ENCODE measurements at places on chromosomes 12 and 14.

- no peak for DNase-seq
Observed at GRCh38 chr14:101873991-101874390, 90.4 kb upstream of the DYNC1H1 start.

DNA sequence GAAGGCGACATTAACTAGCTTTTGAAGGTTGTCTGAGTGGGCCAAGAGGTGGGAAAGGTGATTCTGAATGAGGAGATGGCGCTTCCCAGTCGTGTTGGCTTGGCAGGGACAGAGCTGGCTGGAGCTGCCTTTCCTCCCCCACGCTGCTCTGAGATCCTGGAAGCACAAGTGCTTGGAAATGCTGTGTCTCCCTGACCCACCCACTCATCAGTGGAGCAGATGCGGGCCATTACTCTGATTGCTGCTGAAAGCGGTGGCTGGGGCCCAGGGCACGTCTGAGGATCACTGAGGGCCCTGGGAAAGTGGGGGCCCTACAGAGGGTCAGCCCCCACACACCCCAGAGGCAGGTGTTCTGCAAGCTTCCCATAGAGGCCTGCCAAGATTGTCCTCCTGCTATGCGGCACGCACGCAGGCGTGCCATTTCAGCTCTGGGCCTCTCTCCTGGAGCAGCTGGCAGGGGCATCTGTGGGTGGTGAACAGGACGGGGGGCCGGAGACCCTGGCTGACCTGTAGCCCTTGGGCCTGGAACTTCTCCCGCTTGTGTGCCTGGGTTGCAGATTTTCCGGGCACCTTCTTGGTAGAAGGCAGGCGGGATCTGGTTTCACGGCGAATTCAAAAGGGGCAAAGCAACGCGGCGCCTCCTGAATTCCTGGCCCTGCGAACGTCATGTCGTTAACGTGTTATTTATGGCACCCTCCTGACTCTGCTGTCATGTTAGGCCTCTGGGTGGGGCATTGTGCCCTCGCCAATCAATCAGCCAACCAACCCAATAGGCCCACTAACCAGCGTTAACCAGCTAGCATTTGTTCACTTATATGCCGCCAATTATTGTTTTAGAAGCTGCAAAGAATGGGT lies 133.8 kb upstream of the TBX3 start:
- DNase-seq, result peak; percentile 59

DNA sequence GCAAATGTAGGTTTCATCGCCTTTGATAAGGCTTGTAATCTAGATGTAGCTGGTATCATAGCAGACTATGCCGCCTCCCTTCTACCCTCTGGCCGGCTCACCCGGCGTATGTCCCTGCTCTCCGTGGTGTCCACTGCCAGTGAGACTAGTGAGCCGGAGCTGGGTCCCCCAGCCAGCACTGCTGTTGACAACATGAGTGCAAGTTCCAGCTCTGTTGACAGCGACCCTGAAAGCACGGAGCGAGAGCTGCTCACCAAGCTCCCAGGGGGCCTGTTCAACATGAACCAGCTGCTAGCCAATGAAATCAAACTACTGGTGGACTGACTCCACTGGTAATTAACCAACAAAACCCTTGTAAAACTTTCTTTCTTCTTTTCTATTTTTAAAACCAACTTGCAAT lies 49.0 kb upstream of the A2ML1 start:
- no peak for DNase-seq

DNA sequence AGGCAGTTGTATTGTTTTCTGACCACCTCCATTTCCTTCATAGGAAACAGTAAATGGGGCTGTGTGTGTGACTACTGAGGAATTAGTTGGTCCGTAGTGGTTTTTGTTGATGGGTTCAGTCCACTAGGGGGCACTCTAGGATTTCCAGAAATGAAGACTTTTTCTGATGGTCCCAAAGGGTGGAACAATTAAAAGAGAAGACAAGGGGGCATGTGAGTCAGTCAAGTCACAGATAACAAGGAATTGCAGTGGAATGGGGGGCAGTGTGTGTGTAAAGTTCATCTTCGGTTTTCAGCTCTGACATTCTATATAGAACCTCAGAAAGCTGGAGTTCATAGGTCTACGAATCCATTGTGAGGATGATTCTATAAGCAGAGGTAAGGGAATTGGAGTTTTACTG lies 186.6 kb upstream of the OR4E1 start:
- no peak for DNase-seq

GRCh38 chr14:100504372-100505078 lies 82.7 kb downstream of the BEGAIN start:
- no peak for DNase-seq

Data from DMS79 treated with DMSO at 0.1 percent for 48 hours (cell line).